ENCODE measurements at places on chromosomes 5 and 9.

DNA sequence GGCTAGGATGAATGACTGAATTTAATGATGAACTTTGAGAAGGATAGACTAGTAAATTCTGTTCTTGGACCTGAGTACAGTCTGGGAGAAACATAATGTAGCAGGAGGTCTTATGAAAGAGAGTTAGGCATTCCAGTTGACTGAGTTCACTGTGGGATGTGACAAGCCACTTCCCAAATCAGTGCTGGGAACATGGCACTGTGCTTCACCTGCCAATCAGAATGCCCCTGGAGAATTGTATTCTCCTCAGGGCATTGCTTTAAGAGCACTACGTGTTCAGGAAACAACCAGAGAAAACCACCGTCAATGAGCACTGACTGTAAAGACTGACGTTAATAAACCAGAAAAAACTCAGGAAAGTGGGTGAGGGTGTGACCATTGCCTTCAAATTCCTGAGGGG, 1.2 kb downstream of the CCDC107 start:
- DNase-seq, result peak; percentile 93

DNA sequence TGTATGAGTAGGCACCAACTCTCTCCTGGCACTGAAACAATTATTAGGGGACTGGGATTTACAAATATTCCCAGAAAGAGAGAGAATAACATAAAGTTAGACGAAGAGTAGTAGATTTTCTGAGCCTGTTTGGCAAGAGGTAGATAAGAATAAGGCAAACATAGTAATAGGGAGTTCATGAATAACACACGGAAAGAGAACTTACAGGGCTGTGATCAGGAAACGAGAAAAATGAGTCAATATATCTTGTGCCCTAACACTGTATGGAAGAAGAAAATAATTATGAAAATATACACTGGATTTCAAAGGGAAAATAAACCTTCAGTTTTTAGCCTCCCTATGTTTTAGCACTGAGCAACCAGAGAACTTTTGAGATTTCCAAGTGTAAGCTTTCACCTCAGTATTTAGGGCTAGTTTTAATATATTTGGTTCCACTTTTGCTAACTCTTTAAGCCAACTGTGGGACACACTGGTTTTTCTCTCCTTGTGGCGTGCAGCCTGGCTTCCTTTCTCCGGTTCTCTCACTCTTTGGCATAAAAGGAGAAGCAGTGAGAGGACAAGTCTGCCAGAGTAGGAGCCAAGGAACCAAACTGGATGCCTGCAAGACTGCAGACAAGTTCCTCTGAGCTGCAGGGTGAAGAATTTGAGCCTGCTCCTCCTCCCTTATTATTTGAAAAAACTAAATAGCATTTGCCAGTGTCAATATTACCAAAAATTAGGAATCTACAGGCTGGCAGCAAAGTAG, 6.6 kb upstream of the KCNN2 start:
- no peak for DNase-seq

DNA sequence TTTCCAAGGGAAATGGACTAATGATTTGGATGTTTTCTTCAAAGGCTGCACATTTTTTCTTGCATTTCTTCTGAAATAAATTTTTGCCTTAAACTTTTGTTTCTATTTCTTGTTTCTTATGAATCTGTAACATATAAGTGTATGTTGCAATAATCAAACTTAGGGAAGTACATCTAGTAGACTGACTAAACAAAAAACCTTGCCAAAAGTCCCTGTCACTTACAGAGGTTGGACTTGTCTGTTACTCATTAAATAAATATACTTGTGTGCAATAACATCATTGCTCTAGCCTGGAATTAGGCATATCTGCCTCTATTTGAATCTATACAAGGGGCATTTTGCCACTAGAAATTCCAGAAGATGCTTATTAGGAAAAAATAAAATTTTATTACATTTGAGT, 56.6 kb downstream of the C6 start:
- DNase-seq, result no peak

GRCh38 chr5:43425983-43426382, 13.8 kb upstream of the CCL28 start:
- no peak for DNase-seq

- DNase-seq, result no peak
Observed at GRCh38 chr9:98231770-98232478, 23.5 kb downstream of the TBC1D2 start.

- DNase-seq, result no peak
Observed at GRCh38 chr5:157816682-157817386, 42.1 kb downstream of the CLINT1 start.

- DNase-seq, result no peak
Observed at GRCh38 chr5:125421006-125421405, 674.6 kb upstream of the ZNF608 start.

DNA sequence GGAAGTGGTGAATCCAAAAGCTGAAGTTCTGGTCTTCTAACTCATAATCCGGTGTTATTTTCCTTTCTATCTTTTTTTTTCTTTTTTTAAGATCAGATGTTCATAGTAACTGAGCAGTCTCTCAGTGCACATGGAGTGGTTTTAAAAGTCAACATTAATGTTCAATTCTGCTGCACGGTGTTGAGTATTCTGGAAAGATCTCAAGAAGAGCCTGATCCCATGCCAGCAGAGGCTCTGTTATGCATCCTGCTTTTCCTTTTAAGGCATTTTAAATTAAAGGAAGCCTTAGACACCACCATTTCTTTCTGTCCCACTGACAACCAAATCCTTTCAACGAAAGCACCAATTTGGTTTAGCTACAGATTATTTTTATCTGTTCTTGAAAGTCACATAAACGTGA, 33.4 kb downstream of the SEMA5A start:
- no peak for DNase-seq

DNA sequence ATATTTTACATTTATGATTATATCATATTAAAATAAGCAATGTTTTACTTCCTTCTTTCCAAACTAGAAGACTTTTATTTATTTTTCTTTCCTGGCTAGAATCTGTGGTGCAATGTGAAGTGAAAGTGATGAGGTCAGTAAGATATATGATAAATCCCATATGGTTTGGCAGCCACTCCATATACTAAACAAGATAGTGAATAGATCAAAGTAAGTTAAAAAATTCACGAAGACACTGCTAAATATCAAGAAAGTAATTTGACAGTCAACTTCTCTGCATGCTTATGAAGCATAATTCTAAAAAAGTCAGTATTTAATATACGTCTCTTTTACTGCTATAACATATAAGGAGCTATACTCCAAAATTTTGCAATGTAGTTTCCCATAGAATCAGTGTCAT, 972.8 kb downstream of the DTWD2 start:
- DNase-seq, result no peak

GRCh38 chr5:168184103-168184502, 107.3 kb upstream of the WWC1 start:
- DNase-seq, result no peak

- DNase-seq, result no peak
Observed at GRCh38 chr5:168578538-168579487, at the start of gene PANK3. TSS of gene PANK3 (minus strand) at chr5:168579368. CDS start at chr5:168579283, 85 bp downstream.

GRCh38 chr5:150789943-150790611, 11.5 kb downstream of the SMIM3 start:
- DNase-seq, result peak; percentile 85

- no peak for DNase-seq
Observed at GRCh38 chr9:132752877-132753592, 82.8 kb downstream of the GTF3C4 start.

- DNase-seq, result peak; percentile 74
Observed at GRCh38 chr5:39424736-39425637, at the start of gene DAB2. TSS of gene DAB2 (minus strand) at chr5:39424980. CDS start at chr5:39394320, 30,660 bp downstream.

- no peak for DNase-seq
Observed at GRCh38 chr5:33244441-33245150, 196.2 kb upstream of the TARS1 start.

DNA sequence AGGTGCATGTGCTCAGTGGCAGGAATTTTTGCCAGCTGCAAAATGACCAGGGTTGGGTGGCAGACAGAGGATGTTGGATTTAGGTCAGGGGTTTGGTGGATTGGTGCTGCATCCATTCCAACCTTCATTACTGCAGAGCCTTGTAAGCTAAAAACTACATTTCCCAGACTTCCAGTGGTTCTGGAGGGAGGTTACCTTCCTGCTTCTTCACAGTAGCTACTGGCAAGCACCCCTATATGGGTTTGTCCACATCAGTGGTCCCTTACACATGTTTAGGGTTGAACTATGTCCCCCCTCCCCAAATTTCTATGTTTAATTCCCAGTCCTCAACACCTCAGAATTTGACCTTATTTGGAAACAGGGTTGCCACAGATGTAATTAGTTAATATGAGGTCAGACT, 20.7 kb upstream of the IL17B start:
- DNase-seq, result no peak

DNA sequence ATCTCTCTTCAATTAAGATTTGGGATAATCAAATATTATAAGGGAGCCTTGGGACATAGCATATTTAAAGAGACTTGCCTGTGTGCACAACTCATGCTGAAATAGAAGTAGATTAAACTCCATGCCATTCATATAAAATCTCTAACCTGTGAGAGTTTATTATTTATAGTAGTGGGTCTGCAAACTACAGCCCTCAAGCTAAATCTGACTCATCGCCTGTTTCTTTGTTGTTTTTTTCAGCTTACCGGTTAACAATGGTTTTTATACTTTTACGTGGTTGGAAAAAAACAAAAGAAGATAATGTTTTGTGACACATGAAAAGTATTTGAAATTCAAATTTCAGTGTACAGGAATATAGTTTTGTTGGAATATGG, 61.9 kb upstream of the GHR start:
- no peak for DNase-seq

GRCh38 chr5:36876299-36876964, at the start of gene NIPBL:
TSS of gene NIPBL (plus strand) at chr5:36876769. CDS start at chr5:36953697, 76,928 bp downstream.
- DNase-seq, result peak; percentile 96

DNA sequence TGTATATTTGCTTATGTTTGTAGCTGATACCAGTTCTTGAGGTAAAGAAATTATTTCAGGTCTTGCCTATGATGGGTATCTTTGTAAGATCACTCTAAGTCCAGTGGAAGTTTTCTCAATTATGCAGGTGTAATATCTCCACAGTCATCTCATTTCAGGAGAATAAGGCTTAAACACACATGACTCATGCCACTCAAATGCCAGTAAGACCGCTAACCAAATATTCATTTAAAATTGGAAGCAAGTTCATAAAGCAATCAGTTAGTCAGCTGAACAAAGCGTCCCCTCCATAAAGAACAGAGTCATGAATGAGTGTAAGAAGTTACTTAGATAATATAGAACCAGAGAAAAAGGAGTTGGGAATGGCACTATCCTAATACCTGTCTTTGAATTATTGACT, 248.7 kb downstream of the LURAP1L start:
- DNase-seq, result no peak

GRCh38 chr5:77774981-77775789, 954 bp downstream of the TBCA start:
- DNase-seq, result no peak
